Cortex of kidney (tissue), 1 donor: ENCODE measurements at places on chromosomes 11 and 22.

DNA sequence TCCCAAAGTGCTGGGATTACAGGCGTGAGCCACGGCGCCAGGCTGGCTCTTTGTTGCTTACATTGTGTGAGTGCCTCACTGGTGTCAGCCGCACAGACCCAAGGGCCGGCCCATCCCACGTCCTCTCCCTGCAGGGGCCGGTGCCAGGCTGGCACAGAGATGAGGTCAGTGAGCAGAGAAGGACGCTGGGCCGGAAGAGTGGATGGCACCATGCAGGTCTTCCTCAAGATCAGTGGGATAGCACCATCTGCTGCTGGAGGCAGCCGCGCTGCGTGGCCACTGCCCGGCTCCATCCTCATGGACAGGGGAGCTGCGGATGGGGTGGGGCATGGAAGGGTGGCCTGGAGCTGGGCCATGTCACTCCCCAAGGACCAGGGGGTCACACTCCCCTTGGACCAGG is 22.0 kb upstream of the FGF4 start:
- no peak for DNase-seq

DNA sequence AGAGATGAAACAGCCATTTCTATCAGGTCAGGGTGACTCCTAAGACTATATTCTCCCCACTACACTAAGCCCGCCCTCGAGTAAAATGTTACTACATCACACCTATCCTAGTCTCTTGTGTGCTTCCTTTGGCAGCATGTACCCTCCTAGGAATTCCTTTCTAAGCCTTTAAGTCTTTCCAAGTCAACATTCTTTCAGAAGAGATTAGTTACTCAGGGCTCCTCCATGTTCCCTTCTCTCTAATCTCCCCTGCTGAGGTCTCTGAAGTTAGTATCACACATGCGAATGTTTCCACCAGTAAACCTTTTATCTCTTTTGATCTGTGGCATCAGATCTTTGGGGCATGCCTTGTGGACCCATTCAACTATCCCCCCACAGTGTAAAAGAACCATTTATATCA is 873.7 kb upstream of the FAT3 start:
- no peak for DNase-seq

- DNase-seq: no peak
Measured at GRCh38 chr22:27937453-27937852, 18.4 kb upstream of the PITPNB start.

DNA sequence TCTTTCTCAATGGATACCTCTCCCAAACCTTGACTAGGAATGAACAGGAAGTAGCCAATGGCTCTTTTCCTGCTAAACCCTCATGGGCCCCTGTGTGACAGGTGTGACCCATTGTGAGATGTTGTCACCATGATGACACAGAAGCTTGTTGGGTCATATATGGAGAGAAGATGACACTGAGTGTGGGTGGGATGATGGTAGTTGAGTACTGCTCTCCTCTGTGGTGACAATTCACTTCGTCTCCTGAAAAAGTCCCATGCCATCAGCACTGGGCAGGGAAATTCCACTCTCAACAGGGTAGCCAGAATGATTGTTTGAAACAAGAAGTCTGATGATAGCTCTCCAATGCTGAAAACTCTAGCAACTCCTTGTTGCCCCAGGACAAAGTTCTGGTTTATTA is 94.0 kb upstream of the SEZ6L start:
- no peak for DNase-seq

- no peak for DNase-seq
Measured at GRCh38 chr22:48976556-48977535, 850.8 kb downstream of the BRD1 start.

- DNase-seq: no peak
Measured at GRCh38 chr22:43012390-43012789, 2.6 kb downstream of the PACSIN2 start.

GRCh38 chr11:87961606-87962005 is 213.6 kb downstream of the RAB38 start:
- DNase-seq: no peak

DNA sequence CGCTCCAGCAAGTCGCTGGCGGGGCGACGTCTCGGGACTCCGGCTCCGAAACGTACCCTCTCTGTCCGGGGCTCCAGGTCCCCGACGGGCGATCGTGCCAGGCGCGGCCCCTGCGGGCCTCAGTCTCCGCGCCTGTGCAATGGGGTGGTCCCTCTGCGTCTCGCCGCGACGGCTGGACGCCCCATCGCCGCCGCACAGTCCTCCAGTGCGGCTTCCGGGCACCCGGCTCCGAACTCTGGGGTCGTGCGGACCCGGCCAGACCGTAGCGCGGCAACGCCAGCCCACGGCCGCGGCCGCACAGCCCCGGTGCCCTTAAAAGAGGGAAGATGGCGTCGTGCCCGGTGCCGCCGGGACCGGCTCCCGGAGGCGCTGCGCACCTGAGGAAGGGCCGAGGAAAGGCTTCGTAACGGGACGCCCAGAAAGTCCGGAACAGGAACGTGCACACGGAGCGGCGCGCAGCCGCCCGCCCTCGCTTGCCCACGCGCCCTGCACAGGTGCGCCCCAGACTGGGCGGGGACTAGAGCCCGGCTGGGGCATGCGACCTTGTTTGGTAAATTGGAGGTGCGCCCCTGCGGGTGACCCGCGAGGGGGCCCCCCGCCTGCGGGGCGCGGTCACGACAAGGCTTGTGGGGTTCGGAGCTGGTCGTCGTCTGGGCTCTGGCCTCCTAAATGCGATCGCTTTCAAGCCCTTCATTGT is 525 bp downstream of the BIK start:
- no peak for DNase-seq

DNA sequence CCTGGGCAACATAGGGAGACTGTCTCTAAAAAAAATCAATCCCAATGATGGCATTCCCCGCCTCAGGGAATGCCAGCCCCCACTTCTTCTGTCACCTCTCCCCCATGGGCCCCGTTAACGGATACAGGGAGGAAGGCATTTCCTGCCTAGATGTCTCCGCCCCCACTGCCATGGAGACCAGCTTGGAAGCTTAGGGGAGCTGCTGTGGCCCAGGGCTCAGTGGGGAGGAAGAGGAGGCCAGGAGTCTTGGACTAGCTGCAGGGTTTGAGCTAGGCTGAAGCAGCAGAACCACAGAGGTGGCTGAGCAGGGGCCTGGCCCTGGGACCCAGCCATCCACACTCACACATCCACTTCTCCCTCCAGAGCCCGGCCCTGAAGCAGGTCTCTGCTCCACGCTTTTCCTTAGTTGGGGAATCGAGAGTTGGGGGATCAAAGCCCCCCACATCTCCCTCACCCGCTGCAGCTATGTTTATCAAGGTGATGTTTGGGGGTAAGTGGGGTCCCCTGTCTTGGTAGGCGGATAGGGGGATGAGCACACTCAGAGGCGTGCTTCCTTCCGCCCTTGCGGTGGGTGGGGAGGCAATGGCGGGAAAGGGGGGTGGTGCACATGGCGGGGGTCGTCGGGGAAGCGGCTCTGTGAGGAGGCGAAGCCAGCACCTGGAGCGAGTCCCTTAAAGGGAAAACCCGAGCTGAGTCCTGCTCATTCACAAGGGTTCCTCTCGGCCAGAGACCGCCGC is at the start of gene C22orf15:
Gene C22orf15, plus strand, starts transcription at position 149 of the 737 bp plus-strand sequence. Its CDS starts 317 bp downstream, at position 466.
- DNase-seq: no peak

DNA sequence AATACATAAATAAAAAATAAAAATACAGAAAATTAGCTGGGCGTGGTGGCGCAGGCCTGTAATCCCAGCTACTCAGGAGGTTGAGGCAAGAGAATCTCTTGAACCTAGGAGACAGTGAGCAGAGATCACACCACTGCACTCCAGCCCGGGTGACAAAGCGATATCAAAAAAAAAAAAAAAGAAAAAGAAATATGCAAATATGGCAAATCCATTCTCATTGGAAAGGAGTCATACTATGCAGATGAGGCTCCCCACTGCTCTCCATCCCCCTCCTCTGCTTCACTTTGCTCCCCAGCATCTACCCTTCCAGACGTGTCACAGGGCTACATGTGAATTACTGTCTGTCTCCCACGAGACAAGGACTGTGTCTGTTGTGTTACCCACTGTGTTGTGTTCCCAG is 36.3 kb upstream of the PDGFB start:
- DNase-seq: no peak

- DNase-seq: no peak
Measured at GRCh38 chr11:64255135-64256128, 4.1 kb downstream of the PLCB3 start.

DNA sequence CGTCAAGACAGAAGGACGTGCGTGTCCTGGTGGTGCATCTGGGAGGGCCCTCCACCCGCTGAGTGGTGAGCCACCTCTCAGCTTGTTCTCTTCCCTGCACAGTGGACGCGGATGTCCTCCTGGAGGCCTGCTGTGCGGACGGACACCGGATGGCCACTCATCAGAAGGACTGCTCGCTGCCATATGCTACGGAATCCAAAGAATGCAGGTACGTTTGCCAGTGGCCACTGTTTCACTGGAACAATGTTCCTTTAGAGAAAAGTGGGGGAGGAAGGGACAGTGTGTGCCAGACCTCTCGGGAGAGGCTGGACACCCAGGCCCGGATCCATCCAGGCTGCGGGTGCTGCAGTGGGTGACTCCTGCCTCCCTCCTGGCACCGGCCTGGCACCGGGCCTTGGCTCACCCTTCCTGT is 15.9 kb downstream of the FBLN1 start:
- DNase-seq: no peak

DNA sequence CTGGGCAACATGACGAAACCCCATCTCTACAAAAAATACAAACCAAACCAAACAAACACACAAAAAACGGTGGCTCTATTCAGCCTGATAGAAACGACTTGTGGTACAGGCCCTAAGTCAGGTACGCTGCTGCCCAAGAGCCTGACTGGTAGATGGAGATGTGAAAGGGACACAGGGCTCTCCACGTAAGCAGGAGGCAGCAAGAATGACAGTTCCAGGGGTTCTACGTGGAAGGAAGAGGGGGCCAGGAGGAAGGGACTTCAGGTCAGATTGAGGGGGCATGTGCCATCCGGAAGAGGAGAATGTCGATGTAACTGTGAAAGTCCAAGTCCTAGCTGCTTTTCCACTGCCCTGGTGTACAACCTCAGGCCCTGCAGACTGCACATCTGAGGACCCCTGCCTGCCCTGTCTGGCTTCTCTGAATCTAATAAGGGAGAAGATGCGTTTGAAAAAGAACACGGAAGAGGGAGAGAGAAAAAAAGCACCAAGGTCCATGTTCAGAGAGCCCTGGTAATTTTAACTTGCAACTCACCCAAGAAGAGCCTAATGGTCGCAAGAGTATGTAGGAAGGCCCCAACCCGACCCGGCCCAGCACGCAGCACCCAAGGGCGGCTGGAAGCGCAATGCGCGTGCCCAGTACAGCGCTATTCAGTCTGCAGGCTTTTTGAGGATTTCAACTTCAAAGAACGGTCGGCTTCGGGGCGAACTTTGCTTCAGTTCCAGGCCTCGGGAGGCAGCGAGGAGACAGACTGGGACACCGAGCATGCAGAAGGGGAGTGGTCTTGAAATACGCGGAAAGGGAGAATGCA is 909 bp upstream of the ZNRD2 start:
- no peak for DNase-seq

DNA sequence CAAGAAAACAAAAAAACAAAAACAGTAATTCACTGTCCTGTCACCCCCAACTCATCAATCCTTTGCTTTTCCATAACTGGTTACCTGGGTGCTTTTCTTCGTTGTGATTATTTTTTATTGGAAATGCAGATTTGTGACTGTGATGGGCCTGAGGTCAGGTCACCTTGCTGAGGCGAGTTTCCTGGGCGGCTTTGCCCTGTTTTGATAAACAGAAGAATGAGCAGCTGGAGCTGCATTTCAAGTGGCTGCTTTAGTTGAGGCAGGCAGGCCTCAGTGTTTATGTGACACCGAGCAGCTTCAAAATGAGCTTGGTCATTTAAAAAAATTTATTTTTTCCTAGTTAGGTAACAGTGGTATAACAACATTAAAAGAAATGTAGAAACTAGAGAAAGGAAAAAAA is 22.2 kb downstream of the PTPRJ start:
- DNase-seq: no peak

DNA sequence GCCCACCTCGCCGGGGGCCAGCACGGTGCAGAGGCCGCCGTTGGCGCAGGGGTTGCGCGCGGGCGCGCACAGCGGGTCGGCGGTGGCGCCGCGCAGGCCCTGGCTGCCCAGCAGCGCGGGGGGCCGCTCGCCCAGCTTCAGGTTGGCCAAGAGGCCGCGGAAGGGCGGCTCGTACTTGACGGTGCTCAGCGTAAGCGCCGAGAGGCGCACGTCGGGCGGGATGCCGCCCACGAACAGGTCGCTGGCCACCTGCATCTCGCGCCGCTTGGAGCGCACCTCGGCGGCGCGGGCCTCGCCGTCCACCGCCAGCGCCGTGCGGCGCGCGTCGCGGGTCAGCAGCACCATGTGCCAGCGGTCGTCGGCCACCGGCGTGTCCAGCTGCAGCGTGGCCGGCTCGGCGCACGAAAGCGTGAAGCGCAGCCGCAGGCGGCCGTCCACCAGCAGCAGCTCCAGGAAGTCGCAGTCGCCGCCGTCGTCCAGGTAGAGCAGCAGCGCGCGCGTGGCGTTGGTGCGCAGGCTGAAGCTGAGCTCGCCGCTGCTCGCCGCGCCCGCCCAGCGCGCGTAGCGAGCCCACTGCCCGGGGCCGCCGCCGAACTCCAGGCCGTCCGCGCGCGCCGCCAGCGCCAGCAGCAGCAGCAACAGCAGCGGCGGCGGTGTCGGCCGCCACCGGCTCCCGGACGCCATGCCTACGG is 9.8 kb downstream of the NRXN2 start:
- DNase-seq: no peak

DNA sequence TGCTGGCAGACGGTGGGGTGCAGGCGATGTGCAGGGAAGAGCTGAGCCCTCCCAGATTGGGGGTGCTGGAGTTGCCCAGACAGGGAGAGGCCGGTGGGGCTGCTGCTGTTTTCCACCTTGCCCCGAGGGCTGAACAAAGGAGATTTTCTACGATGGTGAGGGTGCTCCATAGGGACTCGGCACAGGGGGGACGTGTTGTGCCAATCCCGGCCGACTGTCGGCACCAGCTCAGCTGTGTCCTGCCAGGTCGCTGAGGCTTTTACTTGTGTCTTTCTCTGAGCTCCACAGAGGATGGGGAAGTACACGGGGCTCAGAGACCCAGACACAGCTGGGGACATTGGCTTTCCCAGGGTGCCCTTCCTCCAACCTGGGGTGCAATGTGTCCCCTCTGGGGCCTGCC is 816.8 kb downstream of the BRD1 start:
- DNase-seq: no peak

DNA sequence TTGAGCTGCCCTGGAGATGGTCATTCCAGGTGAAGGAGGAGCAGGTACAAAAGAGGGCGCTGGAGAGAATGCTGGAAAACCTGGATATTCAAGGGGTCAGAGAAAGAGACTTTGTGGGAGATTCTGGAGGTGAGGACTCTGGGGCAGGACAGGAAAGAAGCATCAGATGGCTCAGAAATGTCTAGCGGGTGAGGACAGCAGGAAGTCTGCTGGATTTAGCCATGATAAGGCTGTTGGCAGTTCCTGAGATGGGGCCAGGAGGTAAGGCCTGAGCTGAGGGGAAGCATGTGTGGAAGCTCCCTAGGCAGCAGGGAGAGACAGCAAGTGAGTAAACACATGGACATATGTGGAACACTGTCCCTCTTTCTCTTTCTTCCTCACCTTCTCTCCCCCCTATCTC is 1.5 kb downstream of the UPB1 start:
- DNase-seq: no peak

- DNase-seq: no peak
Measured at GRCh38 chr11:64198511-64198910, 8.0 kb upstream of the FERMT3 start.

GRCh38 chr11:78221396-78222315 is 32.9 kb downstream of the USP35 start:
- no peak for DNase-seq
